ENCODE measurements at places on chromosomes 3 and 15.

GRCh38 chr3:114194750-114195149 lies 15.9 kb upstream of the DRD3 start:
- DNase-seq: no peak

GRCh38 chr3:102170545-102170944 lies 264.3 kb upstream of the ZPLD1 start:
- DNase-seq: no peak

DNA sequence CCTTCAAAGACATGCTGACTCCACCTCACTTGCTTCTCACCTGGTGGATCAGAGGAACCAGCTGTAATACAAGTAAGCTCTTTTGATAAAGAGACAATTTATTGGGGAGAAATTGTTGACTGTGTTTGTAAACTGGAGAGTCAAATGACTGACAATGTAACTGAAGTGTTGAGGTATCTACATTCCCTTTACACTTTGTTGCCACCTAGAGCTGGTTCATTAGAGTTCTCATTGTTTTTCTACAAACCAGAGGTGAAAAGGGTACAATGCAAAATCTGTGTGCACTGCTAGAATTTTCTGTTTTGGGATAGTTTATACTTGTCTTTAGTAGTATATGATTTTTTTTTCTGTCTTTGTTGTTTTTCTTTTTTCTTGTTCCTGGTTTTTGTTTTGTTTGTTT lies 8.7 kb upstream of the LRRC58 start:
- DNase-seq: no peak

GRCh38 chr15:90105521-90105920 lies 3.3 kb upstream of the IDH2 start:
- DNase-seq: no peak

GRCh38 chr3:130948001-130948773 lies 54.3 kb downstream of the ATP2C1 start:
- no peak for DNase-seq

DNA sequence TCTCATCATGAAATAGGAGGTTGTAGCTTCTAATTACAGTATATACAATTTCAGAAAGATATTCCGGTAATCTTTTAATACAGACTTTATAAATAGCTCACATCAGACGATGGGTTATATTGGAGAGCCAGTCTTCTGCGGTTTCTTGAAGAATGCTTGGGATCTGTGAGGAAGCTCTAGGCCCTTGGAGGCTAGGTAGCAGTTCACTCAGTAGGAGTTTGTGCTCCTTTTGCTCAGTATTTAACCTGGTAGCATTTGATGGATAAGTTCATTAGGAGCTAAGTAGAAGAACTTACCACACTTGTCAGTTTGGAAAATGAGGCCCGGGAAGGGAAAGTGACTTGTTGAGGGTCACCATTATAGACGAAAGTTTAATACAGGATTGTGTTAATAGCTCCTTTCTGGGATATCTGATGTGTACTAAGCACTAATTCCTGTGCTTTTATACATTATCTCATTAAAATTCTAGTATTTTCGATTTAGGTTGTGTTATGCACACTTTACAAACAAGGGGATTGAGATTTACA lies 2.8 kb downstream of the FNDC3B start:
- DNase-seq: no peak

- DNase-seq: no peak
Measured at GRCh38 chr3:100425316-100425715, 24.0 kb downstream of the LNP1 start.

GRCh38 chr3:102180280-102180931 lies 254.4 kb upstream of the ZPLD1 start:
- no peak for DNase-seq

DNA sequence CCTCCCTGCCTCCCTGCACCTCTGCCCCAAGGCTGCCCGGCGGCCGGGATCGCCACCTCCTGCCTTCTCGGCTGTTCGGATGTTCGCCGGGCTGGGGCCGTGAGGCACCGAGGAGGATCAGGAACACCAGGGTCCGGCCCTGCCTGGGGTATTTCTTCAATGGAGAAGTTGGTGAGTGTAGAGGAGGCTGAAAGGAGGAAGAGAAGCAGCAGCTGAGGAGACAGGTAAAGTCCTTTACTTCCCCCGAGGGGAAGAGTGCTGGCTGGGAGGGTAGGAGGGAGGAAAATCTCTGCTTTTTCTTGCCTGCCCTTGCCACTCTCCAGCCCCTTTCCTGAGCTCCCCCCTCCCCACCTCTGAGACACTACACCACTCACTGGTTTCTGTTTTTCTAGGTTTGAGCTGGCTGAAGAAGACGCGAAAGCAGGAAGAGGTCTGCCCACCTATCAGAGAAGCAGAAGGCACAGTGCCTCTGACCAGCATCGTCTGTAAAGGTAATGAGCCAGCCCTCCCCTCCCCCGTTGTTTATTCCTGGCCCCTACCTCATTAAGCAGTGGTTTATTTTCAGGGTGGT lies 519 bp downstream of the ASB7 start:
- peak; percentile 20 for DNase-seq

GRCh38 chr15:40307421-40308211 lies at the start of gene PLCB2:
PLCB2 (minus strand) TSS chr15:40307935; CDS start chr15:40307672, 263 bp downstream.
- peak; percentile 66 for DNase-seq

DNA sequence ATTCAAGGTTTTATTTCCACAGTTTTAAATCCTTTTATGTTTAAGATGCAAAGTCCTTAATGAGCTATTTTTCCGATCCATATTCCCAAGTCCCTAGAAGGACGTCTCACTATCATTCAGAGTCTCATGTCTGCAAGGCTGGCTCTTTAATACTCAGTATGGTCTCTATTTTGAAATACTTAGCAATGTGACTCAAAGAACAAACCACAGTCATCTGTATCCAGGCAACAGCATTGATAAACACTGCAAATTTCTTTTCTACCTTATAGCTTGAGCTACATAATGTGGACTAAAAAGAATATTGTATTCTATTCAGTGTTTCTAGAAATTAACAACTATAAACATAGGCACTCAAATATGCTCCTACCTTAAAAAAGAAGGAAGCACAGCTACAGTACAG lies 588.3 kb upstream of the NAALADL2 start:
- no peak for DNase-seq

DNA sequence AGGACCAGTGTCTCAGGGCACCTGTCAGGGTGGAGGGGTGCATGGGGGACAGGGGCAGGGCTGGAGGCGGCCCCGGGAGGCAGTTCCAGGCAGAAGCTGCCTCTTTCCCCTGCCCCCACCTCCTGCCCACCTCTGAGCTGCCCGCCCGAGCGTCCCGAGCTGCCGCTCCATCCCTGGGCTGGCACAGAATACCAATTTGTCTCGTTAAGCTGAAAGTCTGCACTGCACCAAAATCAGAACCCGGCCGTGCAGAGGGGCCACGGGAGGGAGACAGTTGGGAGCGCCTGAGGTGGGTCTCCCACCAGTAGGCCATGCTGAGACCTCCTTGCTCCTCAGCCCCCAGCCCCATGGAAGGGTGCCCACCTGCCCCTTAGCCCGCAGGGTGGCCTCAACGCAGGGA lies 1.3 kb upstream of the ATP2B2 start:
- DNase-seq: no peak

DNA sequence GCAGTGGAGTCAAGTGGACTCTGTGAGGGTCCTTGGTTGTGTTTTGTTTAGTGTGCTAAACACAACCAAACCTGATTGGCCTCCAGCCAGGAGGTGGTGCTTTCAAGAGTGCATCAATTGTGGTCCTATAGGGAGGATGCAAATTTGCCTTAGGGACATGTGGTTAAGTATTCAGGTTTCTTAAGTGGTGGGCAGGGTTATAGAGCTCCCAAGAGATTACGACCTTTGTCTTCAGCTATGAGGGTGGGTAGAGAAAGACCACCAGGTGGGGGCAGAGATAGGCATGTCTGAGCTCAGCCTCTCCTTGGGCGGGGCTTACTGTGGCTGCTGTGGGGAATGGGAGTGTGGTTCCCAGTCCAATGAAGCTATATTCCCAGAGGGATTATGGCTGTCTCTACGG lies 186.6 kb downstream of the SQOR start:
- no peak for DNase-seq

DNA sequence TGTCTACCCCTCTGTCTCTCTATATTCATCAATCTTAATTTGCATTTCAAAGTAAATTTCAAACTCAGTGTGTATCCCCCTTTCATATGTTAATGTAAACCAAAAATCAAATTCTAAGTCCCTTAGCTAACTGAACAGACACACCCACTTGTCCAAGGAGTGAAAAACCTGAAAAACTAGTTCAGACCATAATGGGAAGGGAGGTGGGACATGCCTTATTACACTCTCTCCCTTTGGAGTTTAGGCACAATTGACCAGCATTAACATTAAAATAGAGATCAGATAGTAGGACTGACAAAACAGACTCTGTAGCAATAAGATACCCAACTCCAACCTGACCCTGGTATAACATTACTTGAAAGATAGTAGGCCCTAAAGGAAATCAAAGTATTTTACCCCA lies 247.7 kb upstream of the GADL1 start:
- DNase-seq: no peak

DNA sequence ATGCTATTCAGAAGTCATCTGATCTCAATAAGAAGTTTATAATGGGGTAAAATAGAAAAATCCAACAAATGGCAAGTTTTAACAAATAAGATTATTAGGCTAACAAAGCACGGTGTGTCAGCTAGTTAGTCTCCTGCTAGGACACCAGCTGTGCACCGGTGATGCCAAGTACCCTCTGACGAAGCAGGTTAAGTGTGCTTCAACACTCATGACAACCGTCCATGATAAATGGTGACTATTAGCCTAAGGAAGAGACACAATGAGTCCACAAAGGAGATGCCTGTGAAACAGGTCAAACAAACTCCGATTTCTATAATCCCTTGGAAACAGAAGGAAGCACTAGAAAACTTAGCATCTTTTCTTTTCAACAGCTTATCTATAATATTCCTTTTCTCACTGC lies 36.5 kb downstream of the ATP13A3 start:
- no peak for DNase-seq

GRCh38 chr15:34337557-34338306 lies at the start of gene SLC12A6:
SLC12A6 (minus strand) TSS chr15:34337781; CDS start chr15:34336680, 1,101 bp downstream.
- peak; percentile 90 for DNase-seq

All from activated CD4-positive, alpha-beta T cell treated with anti-CD3 and anti-CD28 coated beads for 4 hours (primary cell).